Activated CD4-positive, CD25-positive, alpha-beta regulatory T cell treated with anti-CD3 and anti-CD28 coated beads, Interleukin-2, amount 50 U/mL, for 16 hours (primary cell): ENCODE measurements at places on chromosomes 4 and X.

DNA sequence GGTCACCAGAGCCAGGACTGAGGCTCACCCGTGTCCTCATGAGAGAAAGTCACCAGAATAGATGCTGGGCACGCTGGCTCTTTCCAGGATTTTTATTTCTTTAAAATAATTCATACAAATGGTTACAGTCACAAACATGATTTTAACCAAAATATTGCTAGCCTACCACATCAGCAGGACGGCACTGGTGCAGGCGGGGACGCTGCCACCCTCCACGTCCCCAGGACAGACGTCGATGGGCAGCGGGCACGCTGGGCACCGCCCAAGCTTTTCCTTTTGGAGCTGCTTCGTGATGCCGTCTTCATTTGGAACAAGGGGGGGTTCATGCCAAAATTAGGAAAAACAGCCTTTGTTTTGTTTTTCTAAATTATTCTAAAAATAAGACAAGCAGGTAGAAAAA, 37.6 kb downstream of the CTBP1 start:
- no peak for DNase-seq

DNA sequence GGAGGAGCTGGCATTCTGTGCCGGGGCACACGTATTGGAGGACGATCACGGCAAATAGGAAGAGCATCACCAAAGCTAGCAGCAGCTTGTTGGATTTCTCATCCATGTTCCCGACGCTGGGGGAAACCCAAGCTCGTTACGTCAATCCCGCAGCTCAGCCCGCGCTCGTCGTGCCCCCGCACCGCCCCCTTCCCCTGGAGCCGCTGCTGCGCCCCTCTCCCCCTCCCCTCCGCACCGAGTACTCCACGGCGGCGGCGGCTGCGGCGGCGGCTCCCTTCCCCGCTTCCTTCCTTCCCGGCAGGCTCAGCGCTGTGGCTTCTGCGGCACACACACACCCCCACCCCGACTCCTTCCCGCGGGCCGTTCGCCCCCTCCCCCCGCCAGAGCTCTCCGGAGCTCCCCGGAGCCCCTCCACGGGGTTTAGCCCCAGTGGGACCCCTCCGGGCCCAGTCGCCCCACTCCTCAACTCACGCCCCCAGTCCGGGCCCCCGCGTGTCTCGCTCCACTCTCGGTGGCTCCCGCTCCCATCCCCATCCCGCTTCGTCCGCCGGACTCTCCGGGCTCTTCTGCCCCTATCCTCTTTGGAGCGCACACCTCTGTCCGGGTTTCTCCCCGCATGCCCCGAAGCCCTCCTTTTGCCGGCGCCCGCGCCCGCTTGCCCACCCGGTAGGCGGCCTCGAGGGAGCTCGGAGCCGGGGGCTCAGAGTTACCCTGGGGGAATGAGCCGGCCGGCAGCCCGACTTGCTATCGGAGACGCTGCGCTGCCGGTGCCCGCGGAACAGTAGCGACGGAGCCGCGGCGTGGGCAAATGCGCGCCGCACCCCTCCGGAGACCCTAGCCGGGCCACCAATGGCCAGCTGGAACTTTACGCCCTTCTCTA, 978 bp downstream of the HS6ST2 start:
- no peak for DNase-seq

GRCh38 chr4:152699313-152699712, 19.5 kb upstream of the TMEM154 start:
- no peak for DNase-seq

DNA sequence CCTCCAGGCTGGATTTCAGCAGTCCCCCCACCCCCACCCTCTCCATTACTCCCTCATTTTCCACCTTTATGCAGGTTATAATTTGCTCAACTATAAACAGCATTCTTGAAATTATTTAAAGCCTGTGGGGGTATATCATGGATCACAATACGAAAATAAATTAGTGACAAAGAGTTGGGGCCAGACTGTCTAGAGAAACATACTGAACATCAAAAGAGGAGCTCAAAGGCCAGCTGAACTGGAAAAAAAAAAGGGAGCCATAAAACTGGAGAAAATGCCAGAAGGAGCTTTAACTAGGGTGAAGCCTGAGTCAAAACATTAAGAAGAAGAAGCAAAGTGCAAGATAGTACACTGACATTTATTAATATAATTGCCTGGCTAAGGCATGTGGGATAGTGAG, 137.8 kb downstream of the ANTXR2 start:
- no peak for DNase-seq

GRCh38 chr4:175875993-175876771, 64.1 kb upstream of the GPM6A start:
- DNase-seq = no peak

GRCh38 chr4:26701786-26702227, 117.9 kb downstream of the TBC1D19 start:
- DNase-seq = no peak

DNA sequence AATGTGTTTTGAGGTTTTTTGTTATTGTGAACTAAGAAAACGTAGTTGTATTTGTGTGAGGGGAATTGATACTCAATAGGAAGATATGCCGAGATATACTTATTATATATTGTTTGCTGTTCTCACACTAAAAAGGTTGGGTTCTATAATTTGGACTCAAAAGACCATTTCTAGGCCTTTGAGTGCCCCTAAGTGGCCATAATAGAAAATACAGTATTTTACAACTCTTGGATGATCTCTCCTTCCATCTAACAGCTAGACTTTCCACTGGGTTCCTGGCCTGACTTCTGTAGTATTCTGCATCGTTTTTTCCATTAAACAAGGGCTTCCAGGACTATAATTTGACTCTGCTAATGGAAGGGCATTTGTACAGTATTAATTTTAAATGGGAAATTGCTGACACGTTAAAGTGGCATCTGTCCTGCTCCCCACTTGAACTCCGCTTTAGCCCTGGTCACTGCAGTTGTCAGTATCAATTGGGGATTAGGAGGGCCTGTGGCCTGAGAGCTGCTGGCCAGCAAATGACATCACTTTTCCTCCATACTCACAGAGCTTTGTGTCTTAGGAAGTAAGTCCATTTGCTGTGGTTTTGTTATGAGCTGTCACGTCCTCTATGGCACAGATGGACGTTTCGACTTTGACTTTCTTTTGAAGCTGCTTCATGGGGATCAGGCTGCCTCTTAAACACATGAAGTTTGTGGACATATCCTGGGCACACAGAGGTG, 176.9 kb downstream of the SLIT2 start:
- no peak for DNase-seq

- no peak for DNase-seq
Measured at GRCh38 chr4:125828346-125828745, 513.6 kb downstream of the FAT4 start.

- DNase-seq = no peak
Measured at GRCh38 chr4:88333741-88334405, 44.8 kb upstream of the HERC6 start.

DNA sequence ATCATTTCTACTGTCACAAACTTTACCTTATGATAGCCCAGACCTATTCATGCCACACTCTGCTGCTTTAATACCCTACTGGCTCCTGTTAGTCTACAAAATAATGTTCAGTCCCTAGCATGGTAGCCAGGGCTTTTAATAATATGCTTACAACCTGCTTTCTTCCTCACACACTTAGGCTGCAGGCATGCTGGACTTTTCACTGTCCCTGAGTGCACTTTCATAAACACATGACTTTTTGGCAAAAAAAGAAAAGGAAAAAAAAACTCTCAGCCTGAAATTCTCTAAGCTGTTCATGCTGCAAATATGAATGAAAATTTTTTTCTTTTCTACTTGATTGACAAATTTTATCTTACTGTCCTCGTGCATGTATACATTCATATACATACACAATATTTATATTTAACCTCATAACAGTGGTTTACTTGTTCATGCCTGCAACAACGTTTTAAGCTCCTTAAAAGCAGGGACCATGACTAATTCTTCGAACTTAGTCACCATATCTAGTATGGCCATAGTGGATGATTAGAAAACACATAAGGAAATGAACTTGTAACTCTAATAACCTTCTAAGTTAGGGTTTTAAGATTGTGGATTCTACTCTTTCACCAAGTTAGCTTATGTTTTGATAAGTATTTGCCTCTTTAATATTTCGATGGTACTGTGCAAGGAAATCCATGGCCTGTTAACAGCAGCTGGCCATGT, 229.5 kb downstream of the SPCS3 start:
- DNase-seq = no peak

DNA sequence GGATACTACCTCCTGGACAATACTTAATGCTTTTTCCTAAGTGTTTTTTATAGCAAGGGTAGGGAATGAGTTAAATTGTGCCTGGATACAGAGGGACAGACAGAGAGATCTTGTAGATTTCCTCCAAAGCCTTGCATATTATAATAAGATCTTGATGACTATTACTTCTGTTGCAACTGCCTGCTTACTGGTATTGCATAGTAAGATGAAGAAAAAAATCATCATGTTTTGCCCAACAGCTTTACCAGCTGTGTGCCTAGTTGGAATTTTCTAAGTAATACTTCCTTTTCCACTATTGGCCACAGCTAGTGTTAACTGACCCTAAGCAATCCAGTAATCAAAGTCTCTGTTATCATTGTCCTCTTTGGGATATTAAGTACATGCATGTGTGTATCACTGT, 139.0 kb downstream of the DCK start:
- DNase-seq = no peak

DNA sequence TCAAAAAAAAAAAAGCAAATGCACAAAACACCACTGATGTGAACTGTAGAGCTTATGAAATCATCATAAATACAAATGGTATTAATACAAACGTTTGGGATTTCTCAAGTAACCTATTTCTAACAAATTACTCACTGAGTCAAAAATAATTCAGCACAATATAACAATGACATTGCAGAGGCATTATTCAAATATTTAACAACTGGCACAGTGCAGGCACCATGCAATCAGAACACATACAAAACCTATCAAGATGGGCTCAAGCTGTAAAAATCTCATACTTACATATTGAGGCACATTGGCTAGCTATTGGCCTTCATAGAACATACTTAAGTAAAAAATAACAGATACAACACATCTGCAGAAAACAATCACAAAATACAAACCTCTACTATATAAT, 81.1 kb downstream of the LRBA start:
- no peak for DNase-seq
